ENCODE measurements at places on chromosomes 6 and 20.

GRCh38 chr6:84809455-84809854 lies 45.1 kb upstream of the TBX18 start:
- no peak for DNase-seq

DNA sequence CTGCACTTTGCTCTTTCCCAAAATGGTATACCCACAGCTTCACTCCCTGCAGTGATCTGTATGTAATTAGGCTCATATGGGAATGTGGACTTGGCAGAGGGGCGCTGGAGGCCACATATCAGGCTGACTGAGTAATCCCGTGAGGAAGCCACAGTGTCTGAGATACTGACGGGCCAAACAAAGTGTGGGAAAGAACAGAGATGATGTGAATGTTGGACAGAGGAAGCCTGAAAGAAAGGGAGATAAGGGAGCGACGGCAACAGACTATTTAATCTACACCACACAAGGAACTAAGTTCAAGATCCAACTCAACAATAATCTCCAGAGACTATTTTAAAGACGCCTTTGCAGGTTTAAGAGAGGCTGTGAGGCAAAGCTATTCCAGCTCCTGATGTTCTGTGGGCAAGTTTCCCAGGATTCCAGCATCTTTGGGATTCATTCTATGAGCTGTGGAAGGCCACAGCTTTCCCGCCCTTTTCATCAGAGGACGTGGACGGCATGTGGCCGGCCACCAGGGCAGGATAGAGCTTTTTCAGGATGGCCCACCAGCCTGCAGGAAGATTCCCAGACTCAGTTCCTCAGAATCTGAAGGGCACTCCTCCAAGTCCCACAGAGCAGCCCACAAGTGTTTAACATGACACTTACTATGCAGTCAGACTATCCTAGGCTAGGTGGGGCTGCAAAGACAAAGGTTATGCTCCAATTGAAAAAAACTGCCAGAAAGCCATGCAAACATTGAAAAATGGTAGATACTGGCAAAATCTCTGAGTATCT lies 237.5 kb downstream of the ATXN1 start:
- no peak for DNase-seq

GRCh38 chr6:37083243-37084138 lies 78.0 kb downstream of the FGD2 start:
- peak; percentile 96 for DNase-seq

GRCh38 chr6:90490030-90490716 lies 96.7 kb downstream of the MAP3K7 start:
- DNase-seq = no peak

DNA sequence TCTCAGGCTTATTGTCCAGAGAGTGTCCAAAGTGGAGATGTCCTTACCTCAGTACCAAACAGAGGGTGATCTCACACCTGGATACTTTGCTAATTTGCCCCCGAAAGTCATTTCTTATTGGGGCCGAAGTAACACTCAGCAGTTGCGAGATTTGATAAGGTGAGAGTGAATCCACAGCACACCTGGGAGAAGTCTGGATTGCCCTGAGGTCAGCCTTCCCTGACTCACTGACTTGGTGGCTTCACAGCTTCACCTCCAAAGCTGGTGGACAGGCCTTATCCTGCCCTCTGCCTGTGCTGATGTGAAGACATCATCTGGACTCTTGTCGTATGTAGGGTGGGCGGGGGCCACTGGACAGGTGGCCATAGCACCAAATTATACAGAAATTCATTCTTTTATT lies 101.9 kb upstream of the ARMC2 start:
- DNase-seq = no peak

- no peak for DNase-seq
These were observed 136.5 kb upstream of the OLIG3 start for GRCh38 chr6:137630666-137631065.

- DNase-seq = no peak
These were observed 408.1 kb upstream of the MARCKS start for GRCh38 chr6:113449051-113449450.

- no peak for DNase-seq
These were observed 119.4 kb upstream of the ASF1A start for GRCh38 chr6:118774581-118774980.

DNA sequence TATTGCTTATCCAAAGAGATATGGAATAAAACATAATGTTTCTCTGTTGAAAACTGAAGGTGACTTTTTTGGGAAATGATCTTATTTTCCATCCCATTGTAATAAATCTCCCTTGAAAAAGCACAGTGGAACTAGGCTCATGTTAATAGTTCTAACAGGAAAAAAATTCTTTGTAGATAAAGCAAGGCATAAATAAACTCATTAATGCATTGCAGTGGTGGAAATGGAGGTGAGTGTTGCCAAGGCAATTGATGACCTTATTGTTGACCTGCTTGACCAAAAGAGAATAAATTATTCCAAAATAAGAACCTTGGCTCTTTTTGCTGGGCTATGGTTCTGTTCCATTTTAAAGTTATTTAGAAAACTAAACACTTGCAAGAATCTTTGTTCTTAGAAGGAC lies 55.2 kb downstream of the TRMT11 start:
- no peak for DNase-seq

- no peak for DNase-seq
These were observed 164.1 kb downstream of the FRK start for GRCh38 chr6:115896538-115897129.

- DNase-seq = no peak
These were observed 10.8 kb downstream of the MAVS start for GRCh38 chr20:3857405-3857804.

GRCh38 chr6:7137335-7138045 lies 29.7 kb downstream of the RREB1 start:
- DNase-seq = peak; percentile 65

GRCh38 chr6:134564705-134565104 lies 246.8 kb upstream of the SGK1 start:
- DNase-seq = no peak

DNA sequence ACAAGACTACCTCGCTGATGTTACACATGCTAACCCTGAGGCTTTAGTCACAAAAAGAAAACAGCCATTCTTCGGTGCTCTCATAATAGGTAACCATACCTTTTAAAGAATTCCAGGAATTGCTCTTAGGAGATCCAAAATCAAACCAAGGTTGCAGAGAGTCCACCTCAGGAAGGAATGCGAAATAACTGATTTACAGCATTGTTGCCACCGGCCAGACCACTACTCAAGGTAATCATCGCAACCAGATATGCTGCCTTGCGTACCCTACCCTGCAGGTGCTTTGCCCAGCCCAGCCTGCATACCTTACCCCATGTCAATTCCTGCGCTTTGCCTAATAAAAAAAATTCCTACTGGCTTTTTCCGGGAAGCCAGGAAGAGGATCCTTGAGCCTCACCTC lies 27.0 kb downstream of the NUP153 start:
- DNase-seq = no peak

DNA sequence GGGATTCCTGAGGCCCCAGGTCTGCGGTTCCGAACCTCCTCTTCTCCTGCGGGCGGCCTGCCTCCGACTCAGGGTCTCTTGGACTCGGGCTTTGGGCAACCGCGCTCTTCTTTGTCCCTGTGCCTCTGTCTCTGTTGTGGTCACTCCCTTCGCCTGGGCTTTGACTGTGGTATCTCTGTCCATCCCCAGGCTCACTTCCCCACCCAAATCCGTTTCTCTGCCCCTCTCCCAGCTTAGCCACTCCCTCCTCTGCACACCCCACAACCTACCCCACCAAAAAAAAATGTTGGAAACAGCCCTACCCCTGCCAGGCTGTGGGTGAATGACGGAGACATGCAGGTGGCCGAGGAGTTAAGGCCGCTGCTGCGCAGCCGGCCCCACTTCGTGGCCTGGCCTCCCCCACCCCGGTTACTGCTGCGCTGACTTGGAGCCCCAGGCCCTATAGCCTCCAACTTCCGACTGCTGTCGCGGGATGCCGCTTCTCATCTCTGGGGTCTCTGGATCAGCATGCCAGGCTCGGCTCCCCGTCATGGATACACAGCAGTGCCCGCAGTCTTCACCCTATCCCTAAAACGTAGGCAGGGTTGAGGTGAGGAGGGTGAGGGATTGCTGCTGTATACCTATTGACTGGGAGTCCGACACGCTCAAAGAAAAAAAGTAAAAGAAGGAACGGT lies 2.7 kb upstream of the MAFB start:
- DNase-seq = no peak

DNA sequence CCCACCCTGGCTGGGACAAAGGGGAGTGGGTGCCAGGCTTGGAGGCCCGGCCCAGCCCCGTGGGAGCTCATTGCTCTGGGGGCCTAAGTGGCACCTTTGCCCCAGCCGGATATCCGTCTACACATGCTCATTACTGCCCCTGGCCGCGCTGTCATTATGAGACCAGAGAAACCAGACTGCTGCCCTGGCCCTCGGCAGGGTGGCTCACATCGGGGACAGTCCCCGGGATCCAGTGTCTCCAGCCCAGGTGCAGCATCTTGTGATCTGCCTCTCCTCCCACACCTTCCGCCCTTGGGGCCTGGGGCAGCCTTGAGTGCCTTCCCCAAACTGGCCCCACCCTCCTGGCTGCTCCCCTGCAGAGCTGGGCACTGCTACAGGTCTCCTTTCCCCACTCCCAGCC lies 4.9 kb downstream of the SRMS start:
- no peak for DNase-seq

- DNase-seq = no peak
These were observed 2.9 kb downstream of the NRN1 start for GRCh38 chr6:6003621-6004366.

GRCh38 chr6:27966816-27967426 lies 9.9 kb downstream of the OR2B6 start:
- DNase-seq = no peak

GRCh38 chr6:143867236-143867635 lies 3.0 kb downstream of the ZC2HC1B start:
- no peak for DNase-seq

GRCh38 chr6:46135176-46135575 lies 5.4 kb downstream of the ENPP4 start:
- no peak for DNase-seq

DNA sequence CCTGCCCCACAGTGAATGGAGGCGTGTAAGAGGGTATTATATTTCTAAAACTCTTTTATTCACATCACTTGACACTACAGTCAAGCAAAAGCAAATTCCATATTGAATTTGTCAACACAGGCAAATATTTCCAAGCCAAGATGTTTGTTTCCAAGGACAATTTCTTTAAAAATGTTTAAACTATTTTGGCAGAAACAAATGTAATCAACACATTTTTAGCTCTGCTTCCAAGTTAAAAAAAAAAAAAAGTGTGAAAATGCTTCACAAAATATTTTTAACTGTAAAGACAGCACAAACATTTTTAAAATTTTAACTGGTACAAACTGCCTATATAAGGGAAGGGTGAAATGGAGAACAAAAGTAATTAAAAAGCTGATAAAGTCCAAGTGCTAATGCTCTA lies 44.9 kb upstream of the DST start:
- no peak for DNase-seq

- no peak for DNase-seq
These were observed 89.9 kb upstream of the AKIRIN2 start for GRCh38 chr6:87791982-87792381.

DNA sequence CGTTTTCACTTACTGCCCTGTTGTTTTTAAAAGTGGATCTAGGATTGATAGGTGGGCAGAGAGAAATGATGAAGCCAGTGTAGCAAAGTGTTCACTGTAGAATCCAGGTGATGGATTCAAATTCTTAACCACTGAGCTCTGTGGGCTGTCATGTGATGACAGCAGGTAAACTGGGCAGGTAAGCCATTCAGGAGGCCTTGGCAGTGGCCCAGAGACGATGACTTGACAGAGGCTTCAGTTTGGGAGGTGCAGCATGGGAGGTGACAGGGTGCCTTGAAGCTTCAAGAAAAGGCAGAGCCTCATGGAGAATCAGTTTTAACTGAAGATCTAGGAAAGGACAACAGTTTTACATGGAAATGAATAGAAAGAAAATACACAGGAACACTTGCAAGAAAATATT lies 2.0 kb downstream of the NAA20 start:
- DNase-seq = no peak

DNA sequence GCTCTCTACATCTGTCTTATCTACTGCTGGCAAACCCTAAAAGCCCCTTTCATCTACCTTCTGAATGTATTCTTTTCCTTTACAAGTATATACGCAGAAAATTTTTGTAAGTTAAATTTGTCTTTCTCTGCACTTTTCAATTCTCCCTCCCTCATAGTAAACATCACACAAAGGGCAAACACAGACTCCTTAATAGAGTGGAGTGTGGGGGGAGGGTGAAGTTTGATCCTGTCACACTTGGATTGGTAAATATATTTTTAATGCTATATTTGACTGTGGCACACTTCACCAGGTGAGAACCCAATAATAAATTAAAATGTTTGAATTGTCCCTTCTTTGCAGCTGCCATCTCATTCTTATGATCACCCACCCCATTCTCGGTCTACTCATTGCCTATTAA lies 33.2 kb upstream of the PAQR8 start:
- DNase-seq = no peak

- no peak for DNase-seq
These were observed 11.2 kb upstream of the MROH8 start for GRCh38 chr20:37190354-37191112.

- DNase-seq = no peak
These were observed 185.8 kb downstream of the TMEM242 start for GRCh38 chr6:157137501-157137900.

GRCh38 chr6:68372991-68373390 lies 262.1 kb upstream of the ADGRB3 start:
- no peak for DNase-seq

DNA sequence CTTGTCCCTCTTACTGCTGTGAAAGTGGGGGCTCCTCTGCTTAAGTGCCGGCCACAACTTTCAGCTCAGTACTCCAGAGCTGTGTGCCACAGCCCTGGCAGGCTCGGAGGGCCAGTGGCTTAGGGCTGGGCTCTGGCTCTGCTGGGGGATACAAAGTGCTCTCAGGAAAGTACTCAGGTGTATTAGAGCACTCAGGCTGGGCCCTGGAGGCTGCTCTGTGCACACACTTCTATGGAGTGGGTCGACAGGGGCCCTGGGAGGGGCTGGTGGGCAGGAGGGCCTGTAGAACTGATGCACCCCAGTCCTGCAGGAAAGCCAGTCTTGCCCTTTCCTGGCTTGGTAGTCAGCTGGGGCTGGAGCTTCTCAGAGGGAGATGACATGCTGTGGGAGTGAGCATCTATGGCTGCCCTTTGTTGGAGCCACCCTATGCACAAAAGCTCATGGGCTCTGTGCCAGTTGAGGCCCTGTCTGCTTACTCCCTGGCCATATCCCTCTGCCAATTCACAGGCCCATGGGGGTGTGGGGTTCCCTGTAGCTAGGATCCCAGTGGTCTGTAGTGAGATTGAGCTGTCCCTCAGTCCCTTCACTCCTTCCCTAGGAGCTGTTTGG lies 22.0 kb downstream of the CENPW start:
- DNase-seq = no peak

- DNase-seq = no peak
These were observed 176.8 kb downstream of the VEGFA start for GRCh38 chr6:43946641-43947363.

- DNase-seq = no peak
These were observed 223.7 kb upstream of the TSHZ2 start for GRCh38 chr20:52748285-52748932.

DNA sequence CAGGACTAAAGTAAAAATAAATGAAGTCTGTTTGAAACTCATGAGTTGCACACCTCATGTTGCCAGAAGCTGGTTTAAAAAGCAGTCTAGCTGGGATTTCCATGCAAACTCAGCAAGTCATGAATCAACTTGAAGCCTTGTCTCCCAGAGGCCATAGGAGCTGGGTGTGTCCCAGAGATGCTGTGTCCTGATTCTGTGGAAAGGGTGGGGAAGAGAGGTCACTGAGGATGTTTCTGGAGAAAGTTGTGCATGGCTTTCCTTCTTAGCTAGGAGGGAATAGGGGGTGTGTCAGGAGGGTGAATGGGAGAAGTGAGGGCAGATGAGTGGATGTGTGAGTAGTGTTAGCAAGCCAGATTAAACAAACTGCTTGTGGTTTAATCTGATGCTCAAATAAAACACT lies 111.3 kb downstream of the ADAT2 start:
- no peak for DNase-seq
